SW 1271 (cell line): ENCODE measurements at places on chromosomes 7 and 10.
A peak's percentile ranks its signal among the peaks of the same experiment; 100 is the strongest.

GRCh38 chr10:132790470-132790869 is 4.5 kb upstream of the NKX6-2 start:
- no peak for DNase-seq

DNA sequence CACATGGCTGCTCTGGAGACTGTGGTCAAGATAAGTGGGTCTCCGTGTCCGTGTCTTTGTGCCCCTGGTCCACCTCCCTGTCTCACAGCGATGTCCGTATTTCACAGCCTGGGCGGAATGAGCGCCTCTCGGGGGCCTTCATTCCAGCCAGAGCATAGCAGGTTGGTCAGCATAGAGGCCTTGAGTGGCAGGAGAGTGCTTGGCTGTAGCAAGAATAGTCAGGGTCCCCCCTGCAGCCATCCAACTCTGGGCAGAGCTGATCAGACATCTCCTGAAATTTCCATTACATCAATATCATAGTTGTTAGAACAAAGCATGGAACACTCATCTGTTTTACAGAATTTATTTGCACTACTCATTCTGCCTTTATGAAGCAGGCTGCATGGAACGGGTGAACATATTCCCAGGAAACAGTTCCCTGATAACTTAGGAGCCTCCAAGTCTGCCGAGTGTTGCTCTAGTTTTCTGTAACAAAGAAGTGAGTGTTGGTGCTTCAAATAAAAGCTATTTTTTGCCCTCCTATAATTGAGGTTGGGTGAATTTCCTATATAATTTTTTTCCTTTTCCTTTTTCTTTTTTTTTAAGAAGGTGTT is 255.3 kb downstream of the INHBA start:
- no peak for DNase-seq

DNA sequence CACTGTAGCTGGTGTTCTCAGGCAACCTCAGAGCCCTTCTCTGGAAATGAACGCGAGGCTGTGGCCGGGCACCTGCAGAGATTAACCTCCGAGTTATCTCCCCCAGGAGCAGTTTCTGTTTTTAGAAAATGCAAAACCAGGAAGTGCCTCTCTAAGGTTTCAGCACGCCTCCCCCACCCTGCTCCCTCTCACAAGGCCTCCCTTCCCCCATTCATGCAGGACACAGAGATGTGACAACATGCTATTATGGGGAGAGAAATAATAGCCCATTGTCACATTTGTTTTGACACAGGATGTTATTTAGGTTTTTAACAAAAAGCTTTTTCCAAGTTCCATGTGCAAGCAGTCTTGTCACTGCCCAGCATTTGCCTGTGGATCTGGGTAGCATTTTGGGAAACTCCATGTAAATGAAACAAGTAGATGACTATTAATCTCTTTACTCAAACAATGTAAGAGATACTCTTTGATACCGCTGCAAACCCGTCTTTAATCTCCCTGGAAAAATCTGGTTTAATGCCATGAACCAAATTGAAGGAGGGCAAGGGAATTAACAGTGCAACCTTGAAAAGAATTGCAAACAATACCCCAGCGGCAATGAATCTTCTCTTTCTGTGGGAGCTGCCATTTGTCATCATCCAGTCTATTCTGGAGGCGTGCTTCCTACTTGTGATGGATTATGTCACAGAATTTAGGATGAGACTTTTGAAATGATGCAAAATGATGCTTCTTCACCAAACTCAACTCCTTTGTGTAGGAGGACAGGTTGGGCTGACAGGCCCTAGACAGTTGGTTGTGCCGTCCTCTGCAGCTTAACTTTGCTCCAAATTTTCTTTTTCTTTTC is 86.5 kb upstream of the NMT2 start:
- no peak for DNase-seq

- no peak for DNase-seq
Observed at GRCh38 chr7:54015251-54015650, 526.9 kb upstream of the VSTM2A start.

- DNase-seq: no peak
Observed at GRCh38 chr7:73340514-73340913, 12.6 kb downstream of the FKBP6 start.

- DNase-seq: no peak
Observed at GRCh38 chr10:46091080-46091827, 45.2 kb upstream of the MSMB start.

GRCh38 chr10:93417266-93417665 is 64.9 kb downstream of the MYOF start:
- no peak for DNase-seq

- DNase-seq: no peak
Observed at GRCh38 chr7:155360495-155361345, 63.0 kb downstream of the INSIG1 start.

- DNase-seq: no peak
Observed at GRCh38 chr7:142602183-142602582, 147.1 kb upstream of the PRSS1 start.

- no peak for DNase-seq
Observed at GRCh38 chr10:71661060-71661622, 58.4 kb downstream of the C10orf105 start.

DNA sequence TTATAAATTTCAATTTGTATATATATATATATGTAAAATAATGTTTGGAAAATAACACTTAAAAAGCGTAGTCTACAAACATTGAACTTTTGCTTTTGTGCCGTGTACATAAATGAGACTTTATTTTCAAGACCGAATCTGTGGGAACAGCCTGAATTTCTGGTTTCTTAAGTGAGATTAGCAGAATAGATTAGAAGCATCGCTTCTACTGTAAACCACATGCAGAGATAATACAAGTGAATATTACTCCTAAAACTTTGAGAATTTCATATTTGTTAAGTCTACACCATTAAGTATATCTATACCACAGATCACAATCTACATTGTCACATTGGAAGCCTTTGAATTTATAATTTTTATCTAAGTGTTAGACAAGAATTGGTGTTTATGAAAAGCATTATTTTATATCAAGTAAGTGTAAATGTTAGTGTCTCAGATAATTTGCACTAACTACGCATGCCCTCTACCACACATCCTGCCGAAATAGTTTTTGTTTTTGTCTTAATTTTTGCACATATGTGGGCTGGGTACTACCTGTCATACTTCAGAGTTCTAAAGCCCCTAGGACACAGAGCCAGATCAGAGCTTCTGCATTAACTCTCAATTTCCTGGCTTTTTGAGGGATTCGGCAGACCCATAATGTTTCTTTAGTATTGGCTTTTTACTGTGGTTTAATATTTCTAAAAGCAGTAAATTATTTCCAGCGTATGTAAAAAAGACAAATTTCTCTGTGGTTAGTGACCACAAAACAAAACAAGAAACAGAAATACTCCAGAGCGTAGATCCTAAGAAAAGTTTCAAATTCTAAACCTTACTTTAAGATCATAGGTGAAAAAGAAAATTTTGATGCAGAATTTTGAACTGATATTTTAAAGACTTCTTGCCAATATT is 20.0 kb downstream of the TWIST1 start:
- DNase-seq: no peak

GRCh38 chr7:39624935-39625694 is 1.7 kb downstream of the RALA start:
- no peak for DNase-seq

DNA sequence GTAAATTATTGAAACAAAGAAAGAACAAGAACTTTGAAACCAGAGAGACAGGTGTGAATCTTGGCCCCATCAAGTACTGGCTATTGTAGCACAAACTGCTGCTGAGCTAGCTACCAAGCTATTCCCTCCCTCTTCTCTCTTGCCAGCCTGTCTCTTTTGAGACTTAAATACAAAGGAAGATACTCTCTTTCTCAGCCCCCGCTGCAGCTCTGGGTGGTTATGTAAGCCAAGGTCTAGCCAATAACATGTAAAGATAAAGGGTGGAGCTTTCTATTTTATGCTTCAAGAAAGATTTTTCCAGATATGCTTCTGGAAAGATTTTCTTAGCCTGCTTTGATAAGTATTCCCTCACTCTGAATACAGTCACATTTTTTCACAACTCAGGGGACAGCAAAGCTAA is 17.2 kb downstream of the BAZ1B start:
- no peak for DNase-seq

GRCh38 chr10:35056133-35056532 is 34.0 kb downstream of the CUL2 start:
- no peak for DNase-seq

GRCh38 chr7:87886875-87887274 is 10.6 kb downstream of the DBF4 start:
- peak; percentile 48 for DNase-seq

DNA sequence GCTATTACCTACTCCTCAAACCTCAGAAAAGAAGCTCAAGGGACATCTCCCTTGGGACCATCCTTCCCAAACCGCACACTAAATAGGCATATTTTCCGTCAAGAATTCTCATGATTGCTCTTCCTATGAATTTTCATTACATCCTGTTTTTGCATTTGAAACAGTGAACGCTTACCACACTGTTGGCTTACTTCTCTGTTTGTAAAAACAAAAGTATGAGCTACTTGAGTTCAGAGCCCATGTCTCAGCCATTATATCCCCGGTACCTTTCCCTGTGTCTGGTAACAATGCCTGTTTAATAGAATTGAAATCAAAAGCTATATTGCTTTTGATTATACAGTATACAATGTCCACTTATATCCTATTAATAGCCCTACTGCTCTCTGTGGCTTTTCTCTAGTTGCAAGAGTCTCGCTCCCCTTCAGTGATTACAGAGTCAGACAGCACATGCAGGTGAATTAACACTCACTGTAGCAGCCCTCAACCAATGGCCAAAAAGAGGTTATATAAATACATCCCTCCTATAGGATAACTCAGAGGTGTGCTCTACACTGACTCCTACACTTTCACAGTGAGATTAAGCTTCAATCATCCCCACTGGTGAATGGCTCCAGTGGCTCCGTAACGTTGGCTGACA is 264.4 kb downstream of the SORCS1 start:
- DNase-seq: no peak

- DNase-seq: no peak
Observed at GRCh38 chr10:125121003-125121402, 39.4 kb downstream of the CTBP2 start.

- no peak for DNase-seq
Observed at GRCh38 chr10:32072025-32072800, 16.0 kb upstream of the KIF5B start.

DNA sequence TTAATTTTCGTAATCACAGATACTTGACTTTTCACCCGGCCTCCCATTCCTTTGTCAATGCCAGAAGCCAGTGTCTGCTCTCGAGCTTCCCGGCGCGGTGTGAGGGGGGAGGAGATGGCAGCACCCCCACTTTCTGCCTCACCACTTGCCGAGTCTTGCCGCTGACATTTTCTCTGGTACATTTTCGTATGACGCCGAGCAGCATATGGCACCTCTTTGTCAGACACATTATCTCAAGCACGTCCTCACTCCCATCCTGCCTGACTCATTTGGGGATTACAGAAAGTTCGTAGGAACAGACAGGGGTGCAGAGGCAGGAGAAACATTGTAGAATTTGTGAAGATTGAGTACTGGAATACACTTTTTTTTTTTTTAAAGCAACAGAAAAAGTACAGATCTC is 60.8 kb upstream of the SORCS3 start:
- DNase-seq: no peak

GRCh38 chr10:127090138-127090537 is 106.3 kb downstream of the INSYN2A start:
- no peak for DNase-seq
